Right renal pelvis (tissue), 4 donors: ENCODE measurements at places on chromosomes 12 and 14. TPM values are rescaled to one million over a fixed set of nuclear protein-coding genes. Genes with fewer than 3 reads are reported as not detected.

Gene FITM1
- 1.1 TPM for polyA plus RNA-seq

Gene CLEC1A
- 4.6 TPM for polyA plus RNA-seq

Gene C12orf60
- polyA plus RNA-seq: 4.8 TPM

Gene WDHD1
- polyA plus RNA-seq: 19.5 TPM

Gene OTUB2
- polyA plus RNA-seq: 4.1 TPM

Gene TMEM179
- 1.6 TPM for polyA plus RNA-seq

Gene C14orf132
- polyA plus RNA-seq: 32.0 TPM

Gene KRT7
- 48.4 TPM for polyA plus RNA-seq

Gene PLD4
- 3.6 TPM for polyA plus RNA-seq

Gene SLC4A8
- 3.2 TPM for polyA plus RNA-seq

Gene RXYLT1
- polyA plus RNA-seq: 35.9 TPM

Gene CCDC175
- polyA plus RNA-seq: 0.59 TPM

- no peak for DNase-seq
These were observed 61.8 kb downstream of the GLT1D1 start for GRCh38 chr12:128914908-128915563.

DNA sequence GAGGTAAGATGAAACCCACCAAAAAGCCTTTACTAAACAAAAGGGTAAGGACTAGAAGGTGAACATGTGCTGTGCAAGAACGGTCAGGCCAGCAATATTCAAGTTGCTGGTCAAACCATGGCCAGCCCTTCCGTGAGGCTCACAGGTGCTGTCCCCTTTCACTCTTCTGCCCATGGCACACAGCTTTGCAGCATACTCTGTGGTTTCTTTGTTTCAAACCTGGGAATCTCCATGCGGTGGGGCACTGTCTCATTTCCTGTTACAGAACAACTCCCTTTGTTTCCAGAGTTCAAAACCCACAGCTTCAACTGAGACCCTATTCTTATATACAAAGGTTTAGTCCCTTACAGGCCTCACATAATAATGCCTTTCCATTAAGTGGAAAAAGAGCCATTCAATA, 1.7 kb upstream of the OVCH1 start:
- no peak for DNase-seq

DNA sequence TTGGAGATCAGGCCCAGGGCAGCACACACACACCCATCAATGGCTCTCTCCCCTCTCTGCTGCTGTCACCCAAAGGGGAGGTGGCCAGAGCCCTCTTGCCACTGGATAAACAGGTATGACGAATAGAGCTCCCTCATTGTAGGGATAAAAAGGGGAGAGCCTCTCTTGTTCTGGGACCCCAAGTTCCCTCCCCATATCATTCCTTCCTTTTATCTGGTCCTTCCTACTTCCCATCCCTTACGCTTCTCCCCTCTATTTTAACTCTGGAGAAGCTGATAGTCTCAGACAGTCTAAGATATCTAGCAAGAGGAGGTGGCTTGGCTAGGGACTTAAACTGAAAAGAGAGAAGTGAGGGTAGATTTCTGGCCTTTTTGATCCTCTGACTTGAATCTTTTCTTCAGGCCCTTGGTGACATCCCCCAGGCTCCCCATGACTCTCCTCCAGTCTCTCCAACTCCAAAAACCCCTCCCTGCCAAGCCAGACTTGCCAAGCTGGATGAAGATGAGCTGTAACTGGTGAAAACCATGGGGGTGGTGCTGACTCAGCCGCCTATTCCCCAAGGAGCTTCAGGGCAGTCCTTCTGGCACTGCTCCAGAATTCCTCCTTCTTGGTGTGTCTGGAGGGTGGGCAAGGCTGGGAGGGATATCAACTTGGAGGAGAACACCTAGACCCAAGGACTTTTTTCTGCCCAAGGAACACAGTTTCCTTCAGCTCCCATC, 5.3 kb downstream of the ARHGEF25 start:
- DNase-seq: no peak

DNA sequence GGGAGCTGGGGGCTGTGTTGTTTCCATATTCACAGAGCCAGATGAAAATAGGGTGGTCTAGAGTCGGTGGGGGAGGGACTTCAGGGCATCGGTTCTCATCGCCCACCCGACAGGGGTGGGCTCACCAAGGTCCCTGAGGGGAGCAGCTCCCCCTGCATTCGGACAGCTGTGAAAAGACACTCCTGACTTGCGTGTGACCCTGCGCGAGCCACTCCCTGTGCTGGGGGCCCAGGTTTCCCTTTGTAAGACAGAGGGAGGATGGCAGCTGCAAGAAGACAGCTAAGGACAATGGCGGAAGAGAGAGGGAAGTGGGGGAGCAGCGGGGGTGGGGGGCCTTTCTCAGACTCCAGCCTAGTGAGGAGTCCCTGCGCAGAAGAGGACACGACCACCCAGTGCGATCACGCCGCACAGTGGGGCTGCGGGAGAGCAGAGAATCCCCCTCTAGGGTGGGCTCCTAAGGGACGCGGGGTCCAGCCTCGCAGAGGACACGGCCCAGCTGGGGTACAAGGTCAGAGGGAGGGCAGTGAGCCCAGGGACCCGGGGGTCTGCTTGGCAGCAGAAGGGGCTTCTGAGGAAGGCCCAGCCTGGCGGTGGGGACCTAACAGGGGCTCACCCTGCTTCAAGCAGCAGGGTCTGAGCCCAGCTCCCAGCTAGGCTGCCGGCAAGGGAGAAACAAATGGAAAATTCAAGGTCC, 326.9 kb upstream of the DIO3 start:
- DNase-seq: no peak

DNA sequence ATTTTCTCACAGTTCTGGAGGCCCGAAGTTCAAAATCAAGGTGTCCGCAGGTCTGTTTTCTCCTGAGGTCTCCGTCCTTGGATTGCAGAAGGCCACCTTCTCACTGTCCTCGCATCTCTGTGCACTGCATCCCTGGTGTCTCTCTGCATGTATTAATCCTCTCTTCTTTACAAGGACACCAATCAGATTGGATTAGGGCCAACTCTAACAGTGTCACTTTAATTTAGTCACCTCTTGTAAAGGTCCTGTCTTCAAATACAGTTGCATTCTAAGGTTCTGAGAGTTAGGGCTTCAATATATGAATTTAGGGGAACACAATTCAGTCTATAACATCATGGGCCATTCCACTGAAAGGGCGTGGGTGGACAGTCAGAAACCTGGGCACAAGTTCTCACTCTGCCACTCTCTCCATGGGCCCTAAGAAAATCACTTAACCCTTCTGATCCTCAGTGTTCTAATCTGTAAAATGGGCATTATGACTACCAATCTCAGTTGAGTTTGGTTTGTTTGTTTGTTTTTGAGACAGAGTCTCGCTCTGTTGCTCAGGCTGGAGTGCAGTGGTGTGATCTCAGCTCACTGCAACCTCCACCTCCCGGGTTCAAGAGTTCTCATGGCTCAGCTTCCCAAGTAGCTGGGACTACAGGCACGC, 41.6 kb upstream of the FGD4 start:
- no peak for DNase-seq

DNA sequence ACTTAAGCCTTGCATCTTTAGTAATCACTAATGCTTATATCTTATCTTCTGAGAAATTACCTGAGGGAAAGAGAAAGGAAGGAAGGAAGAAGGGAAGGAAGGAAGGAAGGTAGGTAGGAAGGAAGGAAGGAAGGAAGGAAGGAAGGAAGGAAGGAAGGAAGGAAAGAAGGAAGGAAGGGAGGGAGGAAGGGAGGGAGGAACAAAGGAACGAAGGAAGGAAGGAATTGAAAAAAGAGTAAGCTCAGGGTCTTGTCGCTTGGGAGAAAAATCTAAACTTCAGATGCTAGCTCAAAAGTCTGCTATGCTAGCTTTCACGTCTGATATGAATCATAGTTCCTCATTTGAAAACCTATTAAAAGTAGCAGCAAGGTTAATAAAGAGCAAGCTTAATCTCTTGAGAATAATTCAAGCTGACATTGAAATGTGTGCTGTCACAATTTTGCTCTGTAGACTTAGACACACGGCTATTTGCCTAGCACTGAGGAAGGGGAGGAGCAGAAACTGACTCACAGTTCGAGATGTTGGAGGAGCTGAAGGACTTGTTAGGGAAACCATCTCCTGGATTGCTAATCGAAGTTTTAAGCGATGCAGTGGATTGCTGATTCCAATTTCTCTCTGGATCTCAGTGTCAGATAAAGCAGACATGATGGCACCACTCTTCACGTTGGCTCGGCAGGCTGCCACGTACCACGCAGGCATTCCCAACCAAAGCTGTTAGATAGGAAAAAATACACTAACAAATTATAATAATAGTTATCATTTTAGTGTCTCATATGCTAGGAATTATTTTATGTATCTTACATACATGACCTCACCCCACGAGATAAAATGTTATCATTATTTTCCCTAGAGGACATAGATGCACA, 216.7 kb downstream of the ACSS3 start:
- DNase-seq: no peak

- no peak for DNase-seq
These were observed 553 bp downstream of the CLEC14A start for GRCh38 chr14:38255408-38255672.

DNA sequence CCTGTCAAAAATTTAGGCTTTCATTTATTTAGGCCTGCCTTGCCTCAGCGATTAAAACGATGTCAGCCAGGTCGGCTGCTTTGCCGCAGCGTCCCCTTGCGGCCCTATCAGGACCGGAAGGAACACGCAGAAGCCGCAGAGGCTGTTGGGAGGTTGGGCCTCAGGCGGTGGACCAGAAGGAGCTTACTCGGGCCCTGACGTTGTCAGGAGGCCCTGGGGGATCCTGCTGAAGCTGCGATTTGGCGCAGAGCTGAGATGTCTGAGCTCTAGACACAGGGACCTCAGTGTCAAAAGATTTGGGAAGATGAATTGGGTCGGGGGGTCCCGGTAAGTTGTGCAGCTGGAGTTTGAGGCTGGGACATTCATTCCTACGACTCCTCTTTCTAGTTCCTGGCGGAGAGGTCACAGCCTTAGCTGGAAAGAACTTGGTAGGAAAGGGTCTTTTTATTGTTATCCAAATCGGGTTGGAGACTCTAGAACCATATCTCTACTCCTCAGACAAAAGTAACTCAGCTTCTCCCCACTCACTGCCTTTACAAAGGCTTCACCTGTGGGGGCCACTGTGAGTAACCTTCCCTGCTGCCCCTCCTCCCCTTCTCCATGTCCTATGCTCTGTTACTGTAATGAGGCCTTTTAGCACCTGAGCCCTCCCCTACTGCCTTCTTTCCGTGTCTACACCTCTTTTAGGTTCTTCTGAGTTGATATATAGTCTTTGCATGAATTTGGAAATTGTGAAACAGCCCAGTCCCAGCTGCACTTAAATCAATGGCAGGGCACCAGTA, 6.6 kb upstream of the ABCD2 start:
- DNase-seq: no peak

GRCh38 chr14:75068294-75069120, 934 bp upstream of the ZC2HC1C start:
- DNase-seq: peak; percentile 29

- no peak for DNase-seq
These were observed 338.2 kb upstream of the DDHD1 start for GRCh38 chr14:53491256-53491883.

- DNase-seq: no peak
These were observed 49.3 kb downstream of the EGLN3 start for GRCh38 chr14:33901426-33902155.

DNA sequence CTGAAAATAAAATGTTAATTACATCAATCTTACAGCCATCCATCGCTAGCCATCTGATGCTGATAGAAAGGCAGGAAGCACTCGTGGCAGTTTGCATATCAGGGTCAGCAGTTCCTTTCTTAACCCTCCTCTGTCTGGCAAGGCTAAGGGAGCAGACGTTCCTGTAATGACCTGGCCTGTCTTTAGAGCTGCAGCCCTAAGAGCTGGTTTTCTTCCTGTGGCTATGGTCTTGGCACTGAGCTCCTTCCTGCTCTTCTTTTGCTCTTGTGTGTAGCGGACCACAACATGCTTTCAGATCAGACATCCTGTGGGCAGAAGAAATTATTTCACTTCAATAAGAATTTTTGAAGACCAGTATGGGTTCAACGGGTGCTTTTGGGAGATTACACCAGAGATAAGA, 170.4 kb downstream of the DAD1 start:
- no peak for DNase-seq

GRCh38 chr14:102029956-102030355, 56.9 kb downstream of the HSP90AA1 start:
- no peak for DNase-seq

DNA sequence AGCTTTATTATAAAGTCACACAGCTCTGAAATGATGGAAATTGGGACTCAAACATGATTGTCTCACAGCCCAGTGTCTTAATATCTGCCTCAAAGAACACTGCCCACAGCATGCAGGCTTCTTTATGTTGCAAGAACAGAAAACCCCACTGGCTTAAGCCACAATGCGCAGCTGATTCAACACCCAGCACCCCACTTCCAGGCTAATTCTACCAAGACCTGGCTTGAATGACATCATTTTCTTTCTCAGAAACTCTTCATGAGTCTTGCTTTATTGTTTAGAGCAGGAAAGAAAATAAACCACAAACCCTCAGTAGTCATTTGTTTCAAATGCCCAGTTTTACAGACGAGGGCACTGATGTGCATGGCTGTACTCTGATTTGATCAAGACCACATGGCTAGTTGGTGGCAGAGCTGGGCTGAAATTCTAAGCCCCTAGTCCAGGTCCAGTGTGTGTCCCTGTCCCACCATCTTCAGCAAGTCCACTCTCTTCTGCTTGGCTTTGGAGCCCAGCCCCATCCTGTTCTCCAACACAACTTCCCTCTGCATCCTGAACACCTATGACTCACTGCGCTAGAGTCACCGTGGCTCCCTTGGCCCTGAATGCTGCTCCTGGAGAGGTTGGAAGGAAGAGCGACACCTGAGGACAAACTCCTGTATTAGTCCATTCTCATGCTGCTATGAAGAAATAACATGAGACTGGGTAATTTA, 50.3 kb upstream of the SRSF5 start:
- DNase-seq: no peak

GRCh38 chr14:32693114-32693513, 245.6 kb upstream of the NPAS3 start:
- DNase-seq: no peak
